ENCODE measurements at places on chromosomes 3 and 15.

DNA sequence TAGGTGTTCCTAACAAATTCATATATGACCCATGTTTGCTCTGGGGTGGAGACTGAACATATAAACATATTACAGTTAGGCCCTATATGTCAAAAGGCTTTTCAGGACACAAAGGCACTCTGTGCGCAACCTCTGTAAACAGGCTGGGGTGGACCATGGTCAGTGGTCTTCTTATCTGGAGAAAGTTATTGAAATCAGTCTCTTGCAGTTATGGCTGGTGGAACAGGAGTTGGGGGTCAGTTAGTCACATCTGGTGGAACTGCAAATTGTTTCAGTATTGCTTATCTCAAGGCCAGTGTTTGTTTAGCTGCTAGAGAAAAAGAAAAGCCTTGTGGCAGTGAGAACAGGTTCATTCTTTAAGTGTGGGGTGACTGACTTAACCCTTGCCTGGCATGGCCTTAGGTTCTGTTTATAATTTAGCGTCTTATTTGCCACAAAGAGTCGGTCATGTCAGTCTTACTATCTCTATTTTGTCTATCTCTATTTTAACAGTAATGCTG, 5.9 kb upstream of the GP9 start:
- no peak for DNase-seq

DNA sequence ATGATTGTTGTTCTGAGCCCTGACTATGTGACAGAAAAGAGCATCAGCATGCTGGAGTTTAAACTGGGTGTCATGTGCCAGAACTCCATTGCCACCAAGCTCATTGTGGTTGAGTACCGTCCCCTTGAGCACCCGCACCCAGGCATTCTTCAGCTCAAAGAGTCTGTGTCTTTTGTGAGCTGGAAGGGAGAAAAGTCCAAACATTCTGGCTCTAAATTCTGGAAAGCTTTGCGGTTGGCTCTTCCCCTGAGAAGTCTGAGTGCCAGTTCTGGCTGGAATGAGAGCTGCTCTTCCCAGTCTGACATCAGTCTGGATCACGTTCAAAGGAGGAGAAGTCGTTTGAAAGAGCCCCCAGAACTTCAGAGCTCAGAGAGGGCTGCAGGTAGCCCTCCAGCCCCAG, 142.0 kb downstream of the IL1RAP start:
- no peak for DNase-seq

GRCh38 chr15:69720536-69720935, 267.9 kb downstream of the RPLP1 start:
- DNase-seq: no peak

- no peak for DNase-seq
Observed at GRCh38 chr3:72345980-72346379, 502.3 kb downstream of the SHQ1 start.

Measured in activated CD8-positive, alpha-beta memory T cell treated with anti-CD3 and anti-CD28 coated beads, Interleukin-2, amount 10 ng/mL, durations not matched to agents 7 days and 5 days (primary cell).